ENCODE measurements at places on chromosomes 2 and 18.

GRCh38 chr2:238786792-238787490 lies 60.9 kb upstream of the TWIST2 start:
- DNase-seq = no peak

GRCh38 chr18:2984703-2985261 lies 28.2 kb downstream of the LPIN2 start:
- DNase-seq = no peak

- DNase-seq = no peak
Observed at GRCh38 chr2:205496772-205497171, 185.5 kb upstream of the NRP2 start.

DNA sequence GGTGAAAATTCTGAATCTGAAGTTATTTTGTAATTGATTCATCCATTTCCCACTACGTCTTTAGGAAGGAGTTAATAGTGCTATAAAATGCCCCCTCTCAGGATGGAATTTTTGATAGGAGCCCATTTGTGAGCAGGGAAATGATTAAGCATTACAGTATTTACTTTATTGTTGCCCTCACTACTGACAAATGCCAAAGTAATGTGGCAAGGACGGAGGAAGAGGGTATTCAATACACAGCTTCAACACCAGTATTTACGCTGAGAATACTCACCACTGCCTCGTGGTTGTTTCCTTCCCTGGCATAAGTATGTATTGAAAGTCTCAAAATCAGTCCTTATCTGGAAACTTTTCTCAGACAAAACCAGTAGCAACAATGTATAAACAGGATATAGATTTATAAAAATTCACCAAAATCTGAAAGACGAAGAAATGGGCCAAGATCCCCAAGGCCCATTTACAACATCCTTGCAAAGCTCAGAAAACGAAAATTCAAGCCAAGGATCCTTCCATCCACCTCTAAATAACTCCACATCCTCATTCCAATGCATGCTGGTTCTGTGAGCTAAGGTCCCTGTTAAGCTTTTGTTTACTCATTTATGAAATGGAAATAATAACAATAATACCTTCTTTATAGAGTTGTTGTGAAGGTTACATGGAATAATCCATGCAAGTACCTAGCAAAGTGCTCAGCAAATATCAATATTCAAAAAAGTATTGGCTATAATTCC lies 29.3 kb downstream of the FEZ2 start:
- DNase-seq = no peak

DNA sequence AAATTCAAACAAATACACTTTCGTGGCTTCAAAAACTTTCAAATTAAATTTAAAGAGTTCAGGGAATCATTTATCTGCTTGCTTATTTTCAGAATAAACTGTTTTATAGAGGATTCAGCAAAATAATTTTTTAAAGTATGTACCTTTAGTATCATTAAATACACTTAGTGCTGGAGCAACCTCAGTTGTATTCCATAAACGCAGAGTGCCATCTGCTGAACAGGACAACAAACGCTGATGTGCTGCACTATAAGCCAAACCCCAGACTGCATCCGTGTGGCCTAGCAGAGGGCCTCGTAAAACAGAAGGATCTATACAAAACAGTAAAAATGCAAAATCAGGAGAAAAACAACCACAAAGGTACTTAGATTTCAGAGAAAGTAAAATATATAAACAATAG lies 108.6 kb downstream of the STRN start:
- no peak for DNase-seq
